ENCODE measurements at places on chromosomes 1 and 21.

DNA sequence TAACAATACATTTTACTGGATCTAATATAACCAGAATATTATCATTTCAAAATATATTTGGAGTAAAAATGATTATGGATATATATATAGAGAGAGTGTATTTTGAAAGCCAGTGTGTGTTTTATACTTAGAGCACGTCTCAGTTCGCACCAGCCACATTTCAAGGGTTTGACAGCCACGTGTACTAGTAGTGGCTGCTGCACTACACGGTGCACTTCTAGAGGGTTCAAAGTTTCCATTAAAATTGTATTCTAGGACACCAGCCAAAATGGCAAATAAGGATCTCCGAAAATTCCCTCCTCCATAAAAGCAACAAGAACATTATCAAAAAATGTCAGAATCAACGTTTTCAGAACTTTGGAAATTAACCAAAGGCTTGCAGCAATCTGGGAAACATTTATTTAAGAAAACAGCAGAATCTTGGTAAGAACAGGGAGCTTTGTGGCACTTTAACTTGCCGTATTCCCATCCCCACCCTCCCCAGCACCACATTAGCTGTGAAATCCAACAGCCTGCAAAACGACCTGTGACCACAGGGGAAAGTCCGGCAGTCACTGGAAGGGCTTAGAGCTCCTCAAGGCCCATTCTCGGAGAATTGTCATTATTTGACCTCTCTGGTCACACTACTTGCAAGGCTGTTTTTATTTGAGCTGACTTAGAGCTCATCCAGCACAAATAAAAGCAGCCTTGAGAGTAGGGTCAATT, 33.5 kb upstream of the MRPS6 start:
- no peak for DNase-seq

DNA sequence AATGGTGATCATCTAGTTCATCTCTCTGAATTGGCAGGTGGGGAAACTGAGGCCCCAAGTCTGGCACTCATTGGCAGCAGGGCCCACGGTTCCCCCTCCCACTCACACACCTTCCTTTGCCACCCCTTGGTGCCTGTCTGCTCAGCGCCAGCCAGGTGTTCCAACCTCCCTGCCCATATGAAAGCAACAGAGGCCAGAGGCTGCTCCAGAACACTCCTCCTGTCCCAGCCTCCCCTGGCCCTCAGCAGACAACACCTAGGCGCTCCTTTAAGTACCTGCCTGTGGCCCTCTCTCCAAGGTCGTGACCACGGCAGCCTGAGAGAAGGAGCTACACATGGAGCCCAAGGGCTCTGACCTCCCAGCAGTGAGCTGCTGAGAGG, 362.3 kb upstream of the VAMP3 start:
- no peak for DNase-seq

GRCh38 chr1:212255705-212256307, 29.4 kb upstream of the PPP2R5A start:
- no peak for DNase-seq

- no peak for DNase-seq
Measured at GRCh38 chr1:4528590-4528989, 125.8 kb upstream of the AJAP1 start.

- DNase-seq = no peak
Measured at GRCh38 chr1:161176468-161177111, 717 bp downstream of the B4GALT3 start.

DNA sequence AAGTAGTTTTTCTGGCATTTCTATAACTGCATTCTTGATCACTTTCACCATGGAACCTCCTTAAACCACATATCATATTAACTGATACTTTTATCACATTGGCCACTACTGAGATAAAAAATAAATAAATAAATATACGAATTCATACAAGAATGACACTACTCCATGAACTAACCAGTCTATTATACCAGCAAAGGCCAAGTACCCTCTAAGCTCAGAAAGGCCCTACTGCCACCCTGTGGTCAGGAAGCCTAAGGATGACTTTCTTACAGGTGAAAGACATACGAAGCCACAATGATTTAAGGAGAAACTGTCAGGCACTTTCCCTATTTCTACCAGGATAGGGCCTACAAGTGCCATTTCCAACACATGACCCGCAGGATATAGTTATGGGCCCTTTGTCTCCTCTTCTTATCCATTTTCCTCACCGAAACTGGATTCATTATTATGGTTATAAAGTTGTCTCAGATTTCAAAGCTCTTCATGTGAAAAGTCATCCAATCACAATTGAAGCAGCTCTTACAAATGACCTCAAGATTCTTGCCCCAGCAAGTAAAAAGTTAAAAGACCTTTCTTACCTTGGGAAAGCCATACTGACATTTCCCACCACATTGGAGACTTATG, 23.9 kb downstream of the DNAJC8 start:
- DNase-seq = peak; percentile 67

DNA sequence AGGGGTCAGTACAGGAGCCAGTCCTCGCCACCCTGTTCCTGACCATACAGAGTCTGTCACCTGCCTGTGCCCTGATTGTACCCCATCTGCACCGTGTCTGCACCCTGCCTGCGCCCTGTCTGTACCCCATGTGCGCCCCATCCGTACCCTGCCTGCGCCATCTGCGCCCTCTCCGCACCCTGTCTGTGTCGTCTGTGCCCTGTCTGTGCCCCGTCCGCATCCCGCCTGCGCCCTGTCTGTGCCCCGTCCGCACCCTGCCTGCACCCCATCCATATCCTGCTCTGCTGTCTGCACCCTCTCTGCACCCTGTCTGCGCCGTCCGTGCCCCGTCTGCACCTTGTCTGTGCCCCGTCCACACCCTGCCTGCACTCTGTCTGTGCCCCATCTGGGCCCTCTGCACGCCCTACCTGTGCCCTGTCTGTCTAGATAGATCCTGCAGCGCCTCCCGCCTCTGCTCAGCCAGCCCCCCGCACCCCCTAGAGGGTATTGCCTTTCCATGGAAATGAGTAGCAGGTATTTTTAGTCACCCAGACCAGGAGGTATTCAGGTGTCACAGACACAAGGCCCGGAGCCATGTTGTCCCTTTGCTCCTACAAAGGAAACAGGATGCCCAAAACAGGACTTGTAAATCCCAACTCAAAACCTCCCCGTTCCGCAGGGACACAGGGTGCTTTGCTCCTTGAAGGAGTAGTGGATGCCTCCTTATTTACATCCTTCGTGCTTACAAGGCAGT, 7.7 kb upstream of the NPHP4 start:
- DNase-seq = no peak

GRCh38 chr1:63921359-63921758, 147.5 kb downstream of the ROR1 start:
- DNase-seq = no peak

DNA sequence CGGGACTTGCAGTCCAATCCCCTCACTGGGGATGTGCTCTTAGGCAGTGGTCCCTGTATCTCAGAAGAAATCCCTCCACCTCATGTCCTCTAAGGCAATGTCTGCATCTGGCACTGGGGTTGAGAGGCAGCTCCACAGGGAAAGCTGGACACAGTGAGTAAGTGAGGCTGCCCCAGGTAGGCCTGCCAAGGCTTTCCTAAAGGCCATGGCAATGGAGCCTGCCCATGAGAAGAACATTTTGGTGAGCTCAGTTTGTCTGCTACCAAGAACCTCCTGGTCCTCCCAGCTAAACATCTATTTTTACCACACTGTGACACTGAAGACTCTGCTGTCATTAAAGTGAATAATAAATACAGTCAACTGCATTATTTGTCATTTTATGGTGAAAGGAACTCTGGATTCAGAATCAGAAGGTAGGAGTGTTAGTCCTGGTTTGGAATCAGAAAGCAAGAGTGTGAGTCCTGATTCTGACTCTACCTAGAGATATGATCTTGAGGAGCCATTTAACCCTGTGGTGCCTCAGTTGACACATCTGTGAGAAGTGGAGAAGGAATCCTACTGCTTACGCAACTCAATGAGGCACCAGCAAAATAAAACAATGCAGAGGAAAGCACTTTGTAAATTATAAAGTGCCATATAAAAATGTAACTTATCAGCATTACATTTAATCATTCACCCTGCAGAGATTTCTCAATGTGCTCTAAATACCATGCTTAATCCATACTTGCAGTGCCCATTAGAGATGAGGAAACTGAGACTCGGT, 41.0 kb downstream of the TBX15 start:
- DNase-seq = no peak

- no peak for DNase-seq
Measured at GRCh38 chr1:245710961-245711903, 556.4 kb downstream of the KIF26B start.

GRCh38 chr21:46572850-46573249, 32.0 kb downstream of the S100B start:
- no peak for DNase-seq

- DNase-seq = peak; percentile 24
Measured at GRCh38 chr1:117093870-117094621, 27.5 kb downstream of the TRIM45 start.

DNA sequence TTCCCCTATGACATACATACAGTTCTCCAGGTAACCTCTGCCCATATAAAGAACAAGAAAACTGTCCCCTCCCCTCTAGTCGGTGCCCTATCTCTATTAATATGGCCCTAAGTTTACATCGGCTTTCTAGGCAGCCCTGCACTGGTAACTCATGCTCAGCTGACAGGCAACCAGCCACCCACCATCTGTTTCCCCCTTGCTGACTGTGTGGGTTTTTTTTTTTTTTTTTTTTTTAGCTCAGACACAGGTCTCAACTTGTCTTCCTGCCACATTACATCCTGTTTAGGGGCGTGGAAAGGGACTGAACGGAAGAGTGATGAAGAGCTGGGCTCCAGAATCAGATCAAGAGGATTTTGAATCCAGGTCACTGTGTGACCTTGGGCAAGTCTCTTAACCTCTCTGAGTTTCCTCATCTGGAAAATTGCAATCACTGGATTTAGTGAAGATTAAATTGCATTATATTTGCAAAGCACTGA, 14.0 kb downstream of the LAPTM5 start:
- DNase-seq = peak; percentile 89

DNA sequence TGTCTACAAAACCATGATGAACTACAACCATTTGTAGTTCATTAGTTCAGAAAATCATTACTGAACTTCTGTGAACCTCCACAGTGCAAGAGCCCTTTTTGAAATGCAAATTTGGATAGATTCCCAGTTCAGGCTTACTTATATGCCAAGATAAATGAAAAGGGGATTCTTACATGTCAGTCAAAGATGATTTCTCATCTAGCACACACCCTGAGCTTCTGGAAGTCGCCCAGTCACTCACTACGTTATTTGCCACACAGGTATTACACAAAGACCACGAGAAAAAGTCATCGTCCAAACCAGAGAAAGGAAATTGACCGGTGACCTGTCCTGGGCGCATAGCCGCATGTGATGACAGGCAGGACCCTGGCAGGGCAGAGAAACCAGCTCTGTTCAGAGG, 41.8 kb downstream of the ETS2 start:
- no peak for DNase-seq

GRCh38 chr1:96509339-96509738, 212.2 kb upstream of the PTBP2 start:
- no peak for DNase-seq

- no peak for DNase-seq
Measured at GRCh38 chr21:16590186-16590585, 860.4 kb downstream of the USP25 start.

GRCh38 chr1:201119206-201120197, 7.3 kb upstream of the CACNA1S start:
- peak; percentile 13 for DNase-seq

DNA sequence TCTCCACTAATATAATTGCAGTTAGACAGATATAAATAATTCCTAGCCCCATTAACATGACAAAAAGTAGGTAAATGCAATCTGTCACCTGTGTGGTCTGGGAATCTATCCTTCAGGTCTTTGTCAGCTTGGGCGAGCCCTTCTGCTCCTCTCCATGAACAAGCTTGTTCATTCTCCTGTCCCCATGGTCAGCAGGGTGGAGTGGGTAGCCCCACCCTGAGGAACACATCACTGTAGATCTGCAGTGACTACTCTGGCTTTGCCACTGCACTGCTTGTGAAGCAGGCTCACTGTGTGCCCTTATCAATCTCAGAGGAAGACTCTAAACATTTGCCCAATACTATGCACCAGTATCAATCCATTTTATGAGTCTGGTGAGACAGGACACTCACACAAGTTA, 279.0 kb downstream of the MATN1 start:
- DNase-seq = no peak

DNA sequence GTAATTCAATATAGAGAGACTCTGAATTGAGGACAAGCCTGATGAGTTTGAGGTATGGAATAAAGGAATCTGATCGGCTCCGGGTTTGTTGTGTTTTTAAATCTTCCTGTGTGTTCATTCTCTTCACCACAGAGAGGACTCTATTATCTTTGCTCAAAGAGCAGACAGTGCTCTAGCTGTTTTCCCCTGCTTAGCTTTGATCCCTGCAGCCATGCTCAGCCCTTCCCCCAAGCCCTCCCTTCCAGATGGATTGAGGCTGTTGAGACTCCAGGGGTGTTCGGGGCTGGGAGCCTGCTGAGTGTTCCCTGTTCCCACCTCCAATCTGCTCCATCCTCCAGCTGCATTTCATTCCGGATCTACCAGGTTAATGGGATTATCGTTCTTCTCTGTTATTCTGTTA, 74.2 kb upstream of the CXADR start:
- no peak for DNase-seq

- DNase-seq = no peak
Measured at GRCh38 chr1:232380596-232380995, 249.3 kb downstream of the SIPA1L2 start.

GRCh38 chr1:234724516-234725176, 114.7 kb upstream of the IRF2BP2 start:
- no peak for DNase-seq

- DNase-seq = no peak
Measured at GRCh38 chr1:47262787-47263413, 30.9 kb upstream of the TAL1 start.

DNA sequence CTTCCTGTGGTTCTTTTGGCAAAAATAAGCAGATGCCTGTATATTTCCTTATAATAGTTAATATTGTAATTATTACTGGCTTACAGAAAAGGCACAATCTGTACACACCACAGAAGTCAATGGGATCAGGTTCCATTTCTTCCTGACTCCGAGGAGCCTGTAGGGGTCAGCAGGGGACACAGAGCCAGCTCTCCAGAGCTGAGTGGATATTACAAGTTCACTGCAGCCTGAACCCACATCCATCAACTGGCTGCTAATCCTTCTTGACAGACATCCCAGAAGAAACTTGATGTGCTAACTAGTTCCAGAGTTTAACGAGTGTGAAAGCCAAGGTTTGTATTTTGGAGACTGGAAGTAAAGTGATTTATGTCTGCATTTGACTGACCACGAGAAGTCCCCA, 203.8 kb downstream of the LMX1A start:
- no peak for DNase-seq

Data from hematopoietic multipotent progenitor cell (in vitro differentiated cells).